Stimulated activated naive CD4-positive, alpha-beta T cell treated with Interleukin-2 at 50 U/mL for 16 hours (primary cell): ENCODE measurements at places on chromosomes 11 and 22.
A peak's percentile ranks its signal among the peaks of the same experiment; 100 is the strongest.

- DNase-seq: no peak
Measured at GRCh38 chr11:29435421-29435820, 581.4 kb downstream of the KCNA4 start.

- peak; percentile 53 for DNase-seq
Measured at GRCh38 chr22:37260901-37261336, 16.9 kb upstream of the RAC2 start.

DNA sequence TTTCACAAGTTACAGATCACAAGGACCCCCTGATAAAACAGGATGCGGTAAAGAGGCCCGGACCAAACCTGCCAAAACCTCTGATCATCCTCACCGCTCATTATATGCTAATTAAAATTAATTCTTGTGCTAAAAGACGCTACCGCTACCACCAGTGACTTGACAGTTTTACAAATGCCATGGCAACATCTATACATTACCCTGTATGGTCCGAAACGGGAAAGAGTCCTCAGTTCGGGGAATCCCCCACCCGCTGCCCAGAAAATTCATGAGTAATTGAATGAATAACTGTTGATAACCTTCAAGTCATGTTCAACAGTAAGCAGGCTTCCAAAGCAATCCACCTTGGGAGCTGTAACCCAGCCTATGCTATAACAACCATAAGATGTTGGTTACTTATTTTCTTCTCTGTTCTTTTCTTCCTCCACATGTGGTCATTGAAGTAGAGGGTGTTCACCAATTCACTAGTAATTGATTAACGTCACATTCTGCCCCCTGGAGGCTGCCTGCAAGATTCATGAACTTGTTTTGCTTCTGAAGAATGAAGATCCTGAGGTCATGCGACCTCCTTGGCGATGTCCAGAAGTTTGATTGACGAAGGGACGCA lies 20.6 kb downstream of the APOBEC3H start:
- peak; percentile 84 for DNase-seq

DNA sequence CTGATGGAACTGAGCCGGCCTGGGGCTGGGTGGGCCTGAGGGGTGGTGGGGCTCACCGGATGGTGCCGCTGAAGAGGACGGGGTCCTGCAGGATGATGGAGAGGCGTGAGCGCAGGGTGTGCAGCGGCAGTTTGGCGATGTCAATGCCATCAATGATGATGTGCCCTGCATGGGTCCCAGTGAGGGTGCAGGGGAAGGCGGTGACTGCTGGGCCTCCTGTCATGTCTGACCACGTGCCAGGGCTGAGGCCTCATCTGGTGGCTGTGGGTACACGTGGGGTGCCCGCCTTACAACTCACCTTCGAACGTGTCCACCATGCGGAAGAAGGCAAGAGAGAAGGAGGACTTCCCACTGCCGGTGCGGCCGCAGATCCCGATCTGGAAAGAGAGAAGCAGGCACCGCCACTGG lies 7.1 kb upstream of the KCNJ11 start:
- no peak for DNase-seq

DNA sequence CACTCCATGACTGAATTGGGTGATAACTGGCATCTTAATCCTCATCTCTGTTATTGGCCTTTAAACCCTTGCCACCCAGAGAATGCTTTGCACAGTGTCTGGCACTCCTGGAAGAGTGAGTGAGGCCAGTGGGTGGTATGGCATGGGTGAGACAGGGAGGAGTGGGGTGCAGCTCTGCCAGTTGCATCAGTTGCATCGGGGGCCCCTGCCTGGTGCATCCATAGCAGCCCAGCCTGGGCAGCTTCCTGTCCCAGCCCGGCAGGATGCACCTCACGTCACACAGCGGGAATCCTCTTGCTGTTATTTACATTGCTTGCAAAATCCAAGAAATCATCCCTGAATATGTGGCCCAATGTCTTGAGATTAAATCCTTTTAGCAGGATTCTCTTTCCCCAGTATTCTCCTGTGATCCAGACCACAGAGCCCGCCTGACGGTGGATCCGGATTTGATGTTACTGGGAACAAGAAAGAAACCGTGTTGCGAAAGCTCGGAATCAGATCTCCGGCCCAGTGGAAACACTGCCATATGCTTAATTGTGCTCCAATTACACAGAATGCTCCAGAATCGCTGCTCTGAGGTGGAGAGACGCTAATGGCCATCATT lies 37.6 kb upstream of the MN1 start:
- DNase-seq: no peak

GRCh38 chr11:33636104-33636503 lies 64.5 kb downstream of the C11orf91 start:
- DNase-seq: no peak

DNA sequence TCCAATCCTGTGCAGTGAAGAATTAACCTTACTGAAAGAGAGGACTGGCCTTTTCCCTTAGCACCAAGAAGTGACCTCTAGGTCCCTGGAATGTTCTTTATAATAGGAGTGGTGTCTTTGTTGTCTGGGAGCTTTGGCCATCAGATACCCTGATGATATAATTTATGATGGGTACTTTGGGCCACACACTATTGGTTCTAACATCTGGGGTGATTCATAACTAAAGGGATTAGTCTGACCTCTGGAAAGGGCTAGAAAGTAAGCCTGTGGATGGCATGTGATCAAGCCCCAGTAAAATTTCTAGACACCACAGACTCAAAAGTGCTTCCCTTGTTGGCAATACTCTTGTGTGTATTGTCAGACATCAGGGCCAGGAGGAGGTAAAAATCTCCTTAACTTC lies 891.2 kb downstream of the KCNA4 start:
- no peak for DNase-seq

- DNase-seq: no peak
Measured at GRCh38 chr22:43396934-43397457, 14.8 kb upstream of the MPPED1 start.

- DNase-seq: no peak
Measured at GRCh38 chr11:132992838-132993631, 539.3 kb downstream of the OPCML start.

- DNase-seq: no peak
Measured at GRCh38 chr11:122671400-122671891, 15.9 kb downstream of the UBASH3B start.

DNA sequence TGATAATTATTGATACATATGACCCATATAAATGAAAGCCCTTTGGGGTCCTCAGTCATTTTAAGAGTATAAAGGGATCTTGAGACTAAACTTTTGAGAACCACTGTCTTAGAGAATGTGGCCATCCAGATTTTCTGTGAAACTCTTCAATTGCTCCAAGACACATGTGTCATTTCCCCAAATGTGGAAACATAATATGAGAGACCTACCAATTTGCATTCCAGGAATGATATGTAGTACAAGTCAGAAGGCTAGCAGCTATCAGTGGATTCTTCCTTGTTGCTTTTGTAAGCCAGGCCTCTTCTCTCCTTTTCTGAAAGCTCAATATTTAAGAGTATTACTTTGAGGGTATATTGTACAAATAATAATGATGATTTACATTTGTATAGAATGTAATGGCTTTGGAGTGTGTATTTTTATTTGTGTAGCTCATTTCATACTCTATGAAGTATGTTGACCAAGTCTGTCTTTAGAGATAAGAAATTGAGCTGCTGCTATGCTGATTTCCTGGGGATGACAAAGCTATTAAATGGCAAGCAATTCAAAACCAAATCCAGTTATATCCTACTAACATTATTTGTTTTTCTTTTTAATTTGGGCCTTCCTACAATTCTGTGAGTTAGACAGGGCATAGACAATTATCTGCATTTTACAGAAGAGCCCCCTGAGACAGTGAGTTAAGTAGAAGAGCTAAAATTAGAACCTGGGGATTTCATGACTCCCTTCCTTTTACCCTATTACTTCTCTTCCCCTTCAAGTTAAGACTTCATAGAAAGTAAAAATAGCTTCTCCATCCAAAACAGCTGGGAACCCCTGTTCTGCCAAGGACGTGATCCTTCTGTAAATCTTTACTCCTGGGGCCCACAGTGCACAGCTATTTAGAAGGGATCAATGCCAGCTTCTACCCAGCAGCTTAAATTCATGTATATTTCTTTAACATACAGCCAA lies 131.9 kb downstream of the WNT11 start:
- no peak for DNase-seq

GRCh38 chr22:45880091-45880715 lies 96.8 kb downstream of the WNT7B start:
- DNase-seq: no peak

GRCh38 chr11:120615391-120615790 lies 103.8 kb downstream of the GRIK4 start:
- DNase-seq: no peak

DNA sequence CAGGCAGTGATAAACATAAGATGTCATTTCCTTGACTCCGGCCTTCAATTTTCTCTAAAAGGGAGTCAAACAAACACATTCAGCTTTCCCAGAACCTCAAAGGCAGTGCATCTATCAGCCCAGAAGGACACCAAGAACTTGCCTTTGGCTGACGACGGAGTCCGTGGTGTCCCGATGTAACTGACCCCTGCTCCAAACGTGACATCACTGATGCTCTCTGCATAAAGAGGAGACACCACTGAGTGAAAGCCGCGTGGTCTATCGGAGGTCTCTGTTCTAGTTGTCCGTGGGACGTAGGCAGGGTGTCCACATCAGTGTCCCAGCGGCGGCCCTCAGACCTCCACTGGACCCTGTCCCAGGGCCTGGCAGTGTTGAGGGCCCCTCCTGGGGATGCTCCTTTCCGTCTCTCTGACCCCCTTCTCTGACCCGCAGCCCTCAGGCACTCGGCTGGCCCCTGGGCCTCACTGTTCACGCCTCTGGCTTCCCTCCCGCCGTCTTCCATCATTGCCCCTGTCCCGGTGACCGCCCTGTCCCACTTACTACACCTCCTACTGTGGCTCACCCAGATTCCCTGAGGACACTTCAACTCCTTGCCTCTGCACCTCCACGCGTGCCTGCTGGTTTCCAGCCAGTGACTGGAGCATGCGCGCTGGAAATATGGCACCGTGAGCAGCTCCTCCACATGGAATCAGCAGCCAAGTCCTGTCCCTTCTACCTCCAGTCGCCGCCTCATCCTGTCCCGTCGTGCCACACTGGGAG lies 70.4 kb downstream of the NCAPD3 start:
- DNase-seq: no peak

- no peak for DNase-seq
Measured at GRCh38 chr22:35568751-35569739, 28.4 kb downstream of the RASD2 start.

- DNase-seq: no peak
Measured at GRCh38 chr22:24494167-24494527, 985 bp upstream of the UPB1 start.

- DNase-seq: no peak
Measured at GRCh38 chr22:26043031-26043430, 126.2 kb upstream of the SEZ6L start.

- no peak for DNase-seq
Measured at GRCh38 chr22:49629586-49630447, 197.9 kb downstream of the BRD1 start.

DNA sequence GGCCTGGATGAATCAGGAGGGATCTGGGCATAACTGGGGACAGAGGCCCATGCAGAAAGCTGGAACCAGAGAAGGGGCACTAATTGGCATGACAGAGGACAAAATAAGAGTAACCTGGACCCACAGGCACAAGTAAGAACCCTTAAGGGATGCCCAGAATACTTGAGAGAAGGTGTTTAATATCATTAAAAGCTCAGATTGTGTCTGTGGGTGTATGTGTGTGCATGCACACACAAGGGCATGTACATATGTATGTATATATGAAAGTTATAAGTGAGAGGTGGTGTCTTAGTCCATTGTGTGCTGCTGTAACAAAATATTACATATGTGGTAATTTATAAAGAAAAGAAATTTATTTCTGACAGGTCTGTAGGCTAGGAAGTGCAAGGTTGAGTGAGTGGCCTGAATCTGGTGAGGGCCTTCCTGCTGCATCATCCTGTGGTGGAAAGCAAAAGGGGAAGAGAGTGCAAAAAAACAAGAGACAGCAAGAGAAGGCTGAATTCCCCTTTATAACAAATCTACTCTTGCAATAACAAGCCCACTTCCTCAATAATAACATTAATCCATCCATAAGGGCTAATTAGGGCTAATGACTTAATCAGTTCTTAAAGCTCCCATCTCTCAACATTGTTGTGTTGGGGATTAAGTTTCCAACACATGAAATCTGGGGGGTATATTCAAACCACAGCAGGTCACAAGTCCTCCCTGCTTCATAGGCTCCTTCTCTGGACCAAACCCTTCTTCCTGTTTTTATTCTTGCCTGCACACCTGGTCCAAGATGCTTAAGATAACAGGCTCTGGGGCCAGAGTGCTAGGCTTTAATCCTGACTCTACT lies 68.3 kb upstream of the POU2AF2 start:
- no peak for DNase-seq

DNA sequence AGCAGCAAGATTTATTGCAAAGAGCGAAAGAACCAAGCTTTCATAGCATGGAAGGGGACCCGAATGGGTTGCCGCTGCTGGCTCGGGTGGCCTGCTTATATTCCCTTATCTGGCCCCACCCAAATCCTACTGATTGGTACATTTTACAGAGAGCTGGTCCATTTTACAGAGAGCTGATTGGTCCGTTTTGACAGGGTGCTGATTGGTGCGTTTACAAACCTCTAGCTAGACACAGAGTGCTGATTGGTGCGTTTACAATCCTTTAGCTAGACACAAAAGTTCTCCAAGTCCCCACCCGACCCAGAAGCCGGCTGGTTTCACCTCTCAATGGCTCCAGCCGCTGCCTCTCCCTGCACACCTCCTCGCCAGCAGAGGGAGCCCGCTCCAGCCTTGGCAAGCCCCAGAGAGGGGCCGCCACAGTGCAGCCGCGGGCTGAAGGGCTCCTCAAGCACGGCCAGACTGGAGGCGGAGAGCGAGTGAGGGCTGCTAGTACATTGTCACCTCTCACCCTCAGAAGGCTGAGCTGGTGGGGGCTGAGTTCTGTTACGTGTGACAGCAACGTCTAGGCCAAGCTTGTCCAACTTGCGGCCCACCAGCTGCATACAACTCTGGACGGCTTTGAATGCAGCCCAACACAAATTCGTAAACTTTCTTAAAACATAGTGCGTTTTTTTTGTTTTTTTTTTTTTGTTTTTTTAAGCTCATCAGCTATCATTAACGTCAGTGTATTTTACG lies 8.7 kb downstream of the PTH start:
- DNase-seq: peak; percentile 55

DNA sequence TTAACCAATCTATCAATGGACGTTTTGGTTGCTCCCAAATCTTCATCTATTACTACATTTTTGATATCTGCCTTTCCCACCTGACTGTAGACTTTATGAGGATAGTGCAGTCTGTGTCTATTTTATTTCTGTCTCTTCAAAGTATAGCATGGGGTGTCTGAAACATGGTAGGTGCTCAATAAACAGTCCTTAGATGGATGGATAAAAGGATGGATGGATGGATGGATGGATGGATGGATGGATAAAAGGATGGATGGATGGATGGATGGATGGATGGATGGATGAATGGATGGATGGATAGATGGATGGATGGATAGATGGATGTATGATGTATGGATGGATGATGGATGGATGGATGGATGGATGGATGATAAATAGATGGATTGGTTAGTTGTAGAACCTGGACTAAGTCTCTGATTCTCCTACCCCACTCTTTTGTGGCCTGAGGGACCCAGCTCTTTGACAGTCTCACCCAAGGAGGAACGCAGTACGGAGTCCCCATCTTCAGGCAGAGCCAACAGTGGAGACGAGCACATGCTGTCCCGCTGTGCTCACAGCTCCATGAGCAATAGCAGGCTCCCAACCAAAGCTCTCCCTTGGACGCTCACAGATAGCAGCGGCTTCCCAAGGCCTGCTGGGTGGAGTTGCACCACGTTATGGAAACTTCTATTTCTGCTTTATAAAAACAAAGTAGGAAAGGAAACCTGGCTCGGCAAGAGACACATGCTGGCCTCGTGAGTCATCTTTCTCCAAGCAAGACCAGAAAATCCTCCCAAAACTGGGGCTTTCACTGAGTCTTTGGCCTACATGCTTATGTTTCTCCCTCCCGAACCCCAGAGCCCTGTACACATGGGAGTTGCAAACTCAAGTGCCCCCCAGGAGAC lies 448.0 kb downstream of the MIAT start:
- no peak for DNase-seq
